ENCODE measurements at places on chromosomes 12 and 14. TPM values are rescaled to one million over a fixed set of nuclear protein-coding genes. Genes with fewer than 3 reads are reported as not detected.

DNA sequence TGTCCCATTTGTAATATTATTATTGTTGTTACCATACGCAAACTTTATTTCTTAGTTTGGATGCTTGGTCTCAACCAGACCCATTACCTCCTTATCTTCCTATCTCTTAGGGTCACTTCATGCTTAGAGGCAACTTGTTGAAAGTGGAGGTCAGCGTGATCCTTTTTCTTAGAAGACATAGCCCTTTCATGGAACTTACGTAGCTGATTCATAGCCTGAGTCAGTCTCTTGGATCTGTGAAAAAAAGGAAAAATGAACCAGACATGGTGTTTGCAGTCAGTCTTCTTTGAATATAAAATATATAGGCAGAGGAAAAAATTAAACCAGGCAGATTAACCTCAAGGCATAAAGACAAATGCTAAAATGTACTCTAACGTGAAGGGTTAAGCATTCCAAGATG is 613.7 kb downstream of the DIO2 start:
- H3K27me3 ChIP-seq, result no peaks in the 10 kb centered on the region
- H3K36me3 ChIP-seq, result no peaks in the 10 kb centered on the region
- no peak overlapping the region for H3K27ac ChIP-seq

Gene LALBA
- not detected for total RNA-seq

DNA sequence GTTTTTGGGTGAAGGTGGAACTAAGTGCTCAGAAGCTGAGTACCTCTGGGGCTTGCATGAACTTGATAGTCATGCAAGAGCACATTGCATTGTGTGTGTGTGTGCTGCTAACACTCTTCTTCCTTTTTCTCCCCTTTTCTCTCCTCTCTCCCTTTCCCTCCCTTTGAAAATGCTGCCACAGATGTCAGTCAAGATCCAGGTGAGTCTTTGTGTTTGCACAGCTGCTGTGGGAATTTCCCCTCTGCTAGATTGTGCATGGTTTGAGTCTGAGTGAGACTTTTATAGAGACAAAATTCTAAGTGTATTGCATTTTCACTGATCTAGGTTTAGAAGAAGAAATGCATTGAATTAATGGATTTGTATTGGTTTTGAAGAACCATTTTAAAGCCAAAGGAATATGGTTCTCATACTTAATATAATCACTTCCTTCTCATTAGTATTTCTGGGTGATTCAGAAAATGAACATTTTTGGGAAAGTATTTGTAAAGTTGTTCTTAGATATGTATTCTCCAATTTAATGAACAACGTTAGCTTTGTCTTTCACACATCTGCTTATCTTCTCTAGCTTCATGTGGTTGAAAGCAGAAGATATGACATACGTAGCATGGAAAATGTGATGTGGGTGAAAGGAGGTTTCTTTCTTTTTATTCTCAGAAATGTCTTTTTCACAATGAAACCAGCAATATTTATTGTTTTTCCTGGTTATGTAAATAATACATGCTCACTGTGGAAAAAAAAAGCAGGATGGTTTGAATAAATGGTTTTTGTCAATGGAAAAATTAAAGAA is 108.5 kb downstream of the NRXN3 start:
- H3K27ac ChIP-seq, result no peak overlapping the region
- no peak overlapping the region for H3K4me3 ChIP-seq
- H3K4me1 ChIP-seq, result no peaks in the 10 kb centered on the region
- no peak for DNase-seq
- peaks cover 21% of the 10 kb centered on the region for H3K27me3 ChIP-seq

Gene JPH4
- total RNA-seq, result not detected

- H3K4me1 ChIP-seq, result no peaks in the 10 kb centered on the region
- DNase-seq, result no peak
- H3K36me3 ChIP-seq, result no peaks in the 10 kb centered on the region
- no peak overlapping the region for H3K4me3 ChIP-seq
- H3K27ac ChIP-seq, result peak overlapping the region; percentile 21
These were observed 88.9 kb upstream of the BTG1 start for GRCh38 chr12:92234533-92234932.

Measured in natural killer cell treated with Interleukin-12 subunit alpha and Interleukin-12 subunit beta and Interleukin-15 and Interleukin-18, amount 100 ng/mL, for 72 hours (primary cell).